ENCODE measurements at places on chromosomes 1 and 21.
A peak's percentile ranks its signal among the peaks of the same experiment; 100 is the strongest.

GRCh38 chr1:215003686-215004085 lies 78.9 kb upstream of the KCNK2 start:
- DNase-seq = no peak

- DNase-seq = no peak
These were observed 156.9 kb upstream of the NBPF11 start for GRCh38 chr1:148308832-148309458.

DNA sequence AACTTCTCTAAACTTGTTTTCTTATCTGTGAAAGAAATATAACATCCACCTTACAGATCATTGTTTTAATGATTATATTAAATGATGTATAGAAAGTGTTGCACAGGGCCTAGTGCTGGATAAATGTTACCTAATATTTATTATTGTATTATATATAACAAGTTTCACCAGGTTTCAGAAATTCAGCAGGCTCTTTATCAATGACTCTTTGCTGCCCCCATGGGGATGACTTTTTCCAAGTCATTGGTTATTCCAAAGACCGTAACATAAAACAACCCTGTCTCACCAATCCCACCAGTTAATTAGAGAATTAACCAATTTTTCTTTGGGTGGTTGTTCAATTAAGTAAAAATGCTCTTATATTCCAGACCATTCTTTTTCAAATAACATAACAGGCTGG lies 7.3 kb upstream of the DEDD start:
- DNase-seq = peak; percentile 20

- DNase-seq = no peak
These were observed 99.2 kb downstream of the PLPPR4 start for GRCh38 chr1:99363531-99363930.

GRCh38 chr1:200550367-200550766 lies 70.2 kb downstream of the KIF14 start:
- DNase-seq = no peak

DNA sequence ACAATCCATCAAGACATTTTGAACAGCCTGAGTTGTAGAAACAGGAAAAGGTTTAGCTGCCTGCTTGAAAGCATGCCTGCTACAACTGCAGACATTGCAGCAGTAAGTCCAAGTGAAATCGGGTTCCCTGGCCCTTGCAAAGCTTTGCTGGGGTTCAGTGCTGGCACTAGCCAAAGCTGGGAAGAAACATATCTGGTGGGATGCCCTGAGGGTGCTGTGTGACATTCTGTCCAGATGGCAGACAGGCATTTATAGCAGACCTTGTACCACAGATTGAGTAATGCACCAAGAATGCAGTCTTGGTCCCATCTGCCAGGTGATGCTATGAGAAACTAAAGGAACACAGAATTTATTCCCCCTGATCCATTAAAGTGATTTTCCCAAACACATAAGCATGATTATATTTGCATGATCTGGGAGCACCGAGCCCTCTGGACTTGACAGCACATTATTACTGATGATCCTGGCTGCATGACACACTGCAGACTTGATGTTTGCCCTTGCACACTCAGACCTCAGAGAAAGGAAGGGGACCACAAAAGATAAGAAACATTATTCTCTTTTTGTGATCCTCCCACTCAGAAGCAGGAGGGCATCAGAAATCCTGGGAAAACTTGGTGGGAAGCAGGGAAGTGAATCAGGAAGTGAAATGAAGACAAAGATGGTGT lies 223.7 kb upstream of the FAM78B start:
- DNase-seq = no peak

GRCh38 chr1:185350027-185350442 lies 33.0 kb upstream of the IVNS1ABP start:
- DNase-seq = no peak

DNA sequence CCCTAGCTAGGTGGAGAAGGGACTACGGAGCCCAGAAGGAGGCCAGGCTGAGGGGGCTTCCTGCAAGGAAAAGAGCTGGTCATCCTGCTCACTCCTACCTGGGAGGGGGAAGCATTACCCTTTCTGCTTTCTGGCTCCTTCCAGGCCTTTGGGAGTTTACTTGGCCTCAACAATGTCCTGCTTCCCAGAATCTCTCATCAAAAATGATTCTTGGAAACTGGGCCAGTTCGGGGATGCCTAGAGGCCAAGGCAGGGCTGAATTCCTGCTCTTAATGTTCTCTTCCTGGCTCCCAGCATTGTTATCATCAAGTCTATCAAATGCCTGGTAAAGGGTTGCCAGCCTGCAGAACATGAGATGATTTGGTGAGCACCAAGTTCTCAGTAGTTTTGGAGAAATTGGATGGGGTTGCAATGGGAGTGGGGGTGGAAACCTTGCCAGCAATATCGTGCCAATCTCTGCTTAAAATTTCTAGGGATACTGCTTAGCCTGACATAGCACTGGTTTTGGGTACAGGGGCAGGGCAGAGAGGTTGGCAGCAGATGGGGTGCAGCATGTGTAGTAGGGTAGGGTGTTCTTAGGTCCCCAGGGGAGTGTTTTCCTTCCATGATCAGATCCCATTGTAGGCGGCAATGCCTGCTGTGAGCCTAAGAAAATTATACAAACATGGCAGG lies 7.7 kb upstream of the PAFAH2 start:
- DNase-seq = no peak

DNA sequence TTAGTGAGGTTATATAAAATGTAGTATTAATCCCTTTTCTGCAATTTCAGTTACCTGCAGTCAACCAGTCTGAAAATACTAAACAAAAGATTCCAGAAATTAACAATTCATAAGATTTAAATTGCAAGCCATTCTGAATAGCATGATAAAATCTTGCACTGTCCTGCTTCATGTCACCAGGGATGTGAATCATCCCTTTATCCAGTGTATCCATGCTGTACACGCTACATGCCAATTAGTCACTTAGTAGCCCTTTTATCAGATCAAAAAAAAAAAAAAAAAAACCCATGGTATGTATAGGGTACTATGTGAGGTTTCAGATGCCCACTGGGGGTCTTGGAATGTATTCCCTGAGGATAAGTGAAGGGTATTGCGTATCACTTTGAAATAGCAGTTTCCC lies 191.3 kb upstream of the HP1BP3 start:
- DNase-seq = no peak

DNA sequence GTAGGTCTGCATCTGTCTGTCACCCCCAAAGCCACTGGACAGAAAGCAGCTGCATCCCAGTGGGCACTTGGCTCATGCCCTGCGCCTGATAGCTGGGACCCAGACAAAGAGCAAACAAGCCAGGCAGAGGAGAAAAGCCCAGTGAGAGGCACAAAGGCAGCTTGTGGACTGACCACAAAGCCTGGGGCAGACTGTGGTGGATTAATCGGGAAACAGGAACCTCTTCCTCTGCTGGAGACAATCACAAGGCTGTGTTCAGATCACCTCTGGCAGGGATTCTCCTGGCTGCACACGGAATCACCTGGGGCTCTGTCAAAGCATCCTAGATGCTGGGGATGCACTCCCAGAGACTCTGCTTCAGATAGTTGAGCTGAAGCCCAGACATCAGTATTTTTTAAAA lies 15.2 kb upstream of the GJB5 start:
- no peak for DNase-seq

GRCh38 chr1:198122693-198123092 lies 34.1 kb upstream of the NEK7 start:
- DNase-seq = no peak

DNA sequence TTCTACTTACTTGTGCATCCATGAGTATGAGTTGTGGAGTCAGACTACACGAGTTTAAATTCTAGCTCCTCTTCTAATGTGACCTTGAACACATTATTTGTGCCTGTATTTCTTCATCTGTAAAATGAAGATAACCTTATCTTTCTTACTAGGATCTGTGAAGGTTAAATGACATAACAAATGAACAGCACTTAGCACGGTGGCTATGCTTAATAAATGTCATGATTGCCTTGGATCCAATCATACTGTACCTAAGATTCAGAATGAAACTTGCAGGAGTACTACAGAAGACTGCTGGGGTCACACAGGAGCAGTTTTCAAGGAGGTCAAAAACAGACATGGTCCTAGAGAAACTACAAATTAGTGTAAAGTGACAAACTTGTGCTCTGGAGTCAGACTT lies 22.2 kb upstream of the ALG14 start:
- DNase-seq = no peak

DNA sequence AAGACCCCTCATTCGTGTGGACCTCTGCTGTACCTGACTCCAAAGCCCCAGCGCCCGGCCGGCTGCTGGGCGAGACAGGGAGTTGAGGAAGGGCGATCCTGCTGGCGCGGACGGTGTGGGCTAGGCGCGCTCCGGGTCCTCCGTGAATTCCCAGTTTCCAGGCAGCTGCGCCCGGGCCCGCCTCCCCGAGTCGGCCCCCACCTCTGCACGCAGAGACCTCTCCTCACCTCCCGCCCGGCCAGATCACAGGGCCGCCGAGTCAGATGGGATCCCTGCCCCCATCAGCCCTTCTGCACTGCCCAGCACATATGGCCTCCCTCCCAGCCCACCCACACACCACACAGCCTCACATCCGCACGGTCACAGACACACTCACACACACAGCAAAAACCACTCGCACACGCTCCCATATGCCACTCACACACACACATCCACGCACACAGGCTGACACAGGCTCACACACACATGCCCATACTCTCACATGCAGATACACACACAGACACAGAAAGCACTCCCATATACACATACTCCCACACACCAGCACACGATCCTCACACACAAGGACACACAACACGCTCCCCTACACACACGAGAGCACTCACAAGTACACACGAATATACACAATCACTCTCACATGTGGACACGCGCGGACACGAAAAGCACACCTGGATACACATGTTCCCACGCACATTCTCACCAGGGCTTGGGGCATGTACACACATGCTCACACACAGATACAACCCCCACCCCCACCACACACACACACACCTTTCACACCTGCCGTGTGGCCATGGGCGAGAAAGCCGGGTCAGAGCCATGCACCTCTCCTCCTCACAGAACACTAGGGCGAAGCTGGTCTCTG lies 7.2 kb upstream of the GUCA2B start:
- no peak for DNase-seq

DNA sequence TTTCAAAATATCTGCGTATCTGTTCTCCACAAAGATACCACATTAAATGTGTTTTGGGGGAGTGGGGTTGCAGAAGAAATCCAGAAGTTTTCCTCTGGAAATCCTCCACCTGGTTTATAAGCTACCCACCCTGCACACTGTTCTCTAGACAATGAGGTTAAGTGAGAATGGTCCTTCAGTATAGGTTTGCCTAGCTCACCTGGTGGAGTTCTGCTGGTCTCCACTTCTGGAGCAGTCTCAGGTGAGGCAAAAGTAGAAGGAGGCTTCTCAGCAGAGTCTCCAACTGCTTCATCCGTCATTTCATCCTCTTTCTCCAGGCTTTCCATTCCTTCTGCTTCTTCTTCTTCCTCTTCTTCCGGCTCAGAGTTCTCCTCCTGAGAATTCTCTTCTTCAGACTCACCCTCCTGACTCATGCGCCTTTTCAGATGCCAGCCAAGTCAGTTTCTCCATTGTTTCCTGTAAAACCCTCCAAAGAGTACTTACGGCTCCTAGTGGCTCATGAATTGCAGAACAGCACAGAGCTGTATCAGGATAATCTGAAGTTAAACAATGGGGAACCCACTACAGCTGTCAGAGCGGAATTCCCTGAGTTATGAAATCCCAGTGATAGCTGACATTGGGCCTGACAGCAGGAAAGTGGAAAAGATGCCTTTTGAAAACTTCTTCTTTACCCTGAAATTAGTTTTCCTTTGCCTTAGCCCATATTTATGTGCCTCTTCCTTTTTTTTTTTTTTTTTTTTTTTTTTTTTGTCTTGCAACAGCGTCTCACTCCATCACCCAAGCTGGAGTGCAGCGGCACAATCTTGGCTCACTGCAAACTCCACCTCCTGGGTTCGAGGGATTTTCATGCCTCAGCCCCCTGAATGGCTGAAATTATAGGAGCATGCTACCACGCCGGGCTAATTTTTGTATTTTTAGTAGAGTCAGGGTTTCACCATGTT lies 38.5 kb downstream of the MSTO1 start:
- DNase-seq = peak; percentile 29

DNA sequence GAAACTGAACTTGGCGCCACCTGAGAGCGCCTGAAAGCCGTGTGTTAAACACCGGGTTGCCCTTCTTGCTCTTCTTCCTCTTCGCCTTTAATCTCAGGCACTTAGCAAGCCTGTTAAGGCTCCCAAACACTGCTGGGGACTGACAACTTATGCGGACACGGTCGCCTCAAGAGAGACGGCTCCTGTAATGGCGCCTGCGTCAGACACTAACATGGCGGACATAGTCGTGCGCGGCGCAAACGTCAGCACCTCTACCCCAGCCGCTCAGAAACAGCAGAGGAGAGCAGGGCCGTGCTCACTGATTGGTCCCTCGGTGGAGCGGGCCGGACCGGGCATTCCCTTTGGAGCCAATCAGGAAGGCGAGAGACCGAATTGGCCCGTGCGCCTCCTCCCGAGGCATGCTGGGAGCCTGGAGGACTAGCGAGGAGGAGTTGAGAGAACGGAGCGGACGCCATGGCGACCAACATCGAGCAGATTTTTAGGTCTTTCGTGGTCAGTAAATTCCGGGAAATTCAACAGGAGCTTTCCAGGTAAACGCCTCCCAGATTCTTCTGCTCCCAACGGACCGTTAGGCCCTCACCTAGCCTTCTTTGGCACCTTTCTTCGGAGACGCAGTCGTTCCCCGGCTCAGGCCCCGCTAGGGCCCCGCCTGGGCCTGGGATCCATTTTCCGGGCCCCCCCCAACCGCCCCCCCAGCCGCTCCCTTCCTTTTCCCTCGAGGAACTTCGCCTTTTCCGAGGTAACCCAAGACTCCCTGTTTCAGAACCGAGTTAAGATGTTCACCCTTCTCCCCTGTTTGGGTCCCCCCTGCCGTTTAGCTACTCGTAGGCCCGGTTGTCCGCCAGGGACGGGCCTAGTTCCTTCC lies at the start of gene SON:
TSS of gene SON (plus strand) at position 399 of the 865 bp plus-strand sequence. CDS start at position 454, 55 bp downstream.
- peak; percentile 99 for DNase-seq

DNA sequence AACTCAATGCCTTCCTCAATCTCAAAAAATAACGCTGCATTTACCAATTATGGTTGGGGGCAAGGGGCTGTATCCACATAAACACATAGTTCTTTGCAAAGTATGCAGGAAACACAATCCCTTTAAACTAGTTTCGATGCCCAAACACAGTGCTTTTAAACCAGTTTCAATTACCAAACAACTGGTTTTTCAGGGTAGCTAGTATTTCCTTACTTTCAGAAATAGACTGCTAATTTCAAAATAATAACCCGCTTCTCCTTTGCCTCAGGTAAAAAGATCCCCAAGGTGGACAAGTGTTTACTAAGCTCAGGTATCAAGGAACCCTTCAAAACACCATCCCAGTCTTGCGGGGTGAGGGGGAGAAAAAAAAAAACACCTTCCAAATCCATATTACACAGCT lies 2.8 kb downstream of the SIPA1L2 start:
- DNase-seq = no peak

GRCh38 chr21:42581993-42582786 lies 68.5 kb downstream of the SLC37A1 start:
- no peak for DNase-seq

- no peak for DNase-seq
These were observed 58.9 kb upstream of the CTTNBP2NL start for GRCh38 chr1:112337028-112337531.

GRCh38 chr1:174799136-174799479 lies 200.6 kb upstream of the CACYBP start:
- no peak for DNase-seq
